ENCODE measurements at places on chromosomes 1 and 21.

GRCh38 chr1:219801156-219801820 is 127.1 kb downstream of the SLC30A10 start:
- no peak for DNase-seq

DNA sequence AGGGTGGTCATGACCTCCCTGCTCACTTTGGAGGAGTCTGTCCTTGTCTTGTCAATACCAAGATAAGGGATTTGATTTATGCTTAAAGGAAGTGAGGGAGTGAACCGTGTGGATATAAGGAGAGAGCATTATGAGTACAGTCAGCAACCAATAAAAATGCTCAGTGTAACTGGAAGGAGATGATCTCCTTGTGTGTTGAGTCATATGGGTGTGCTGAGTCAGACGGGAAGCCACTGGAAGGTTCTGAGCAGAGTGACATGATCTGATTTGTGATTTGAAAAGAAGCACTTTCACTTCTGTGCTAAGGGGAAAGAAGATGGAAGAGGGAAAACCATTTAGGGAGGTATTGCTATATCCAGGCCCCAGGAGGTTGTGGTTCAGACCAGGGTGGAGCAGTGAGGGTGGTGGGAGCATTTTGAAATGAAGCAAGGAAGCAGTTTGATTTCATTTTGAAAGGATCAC is 2.5 kb upstream of the BCL10 start:
- DNase-seq = peak; percentile 89

- DNase-seq = no peak
Measured at GRCh38 chr1:34018285-34018684, 146.7 kb downstream of the CSMD2 start.

DNA sequence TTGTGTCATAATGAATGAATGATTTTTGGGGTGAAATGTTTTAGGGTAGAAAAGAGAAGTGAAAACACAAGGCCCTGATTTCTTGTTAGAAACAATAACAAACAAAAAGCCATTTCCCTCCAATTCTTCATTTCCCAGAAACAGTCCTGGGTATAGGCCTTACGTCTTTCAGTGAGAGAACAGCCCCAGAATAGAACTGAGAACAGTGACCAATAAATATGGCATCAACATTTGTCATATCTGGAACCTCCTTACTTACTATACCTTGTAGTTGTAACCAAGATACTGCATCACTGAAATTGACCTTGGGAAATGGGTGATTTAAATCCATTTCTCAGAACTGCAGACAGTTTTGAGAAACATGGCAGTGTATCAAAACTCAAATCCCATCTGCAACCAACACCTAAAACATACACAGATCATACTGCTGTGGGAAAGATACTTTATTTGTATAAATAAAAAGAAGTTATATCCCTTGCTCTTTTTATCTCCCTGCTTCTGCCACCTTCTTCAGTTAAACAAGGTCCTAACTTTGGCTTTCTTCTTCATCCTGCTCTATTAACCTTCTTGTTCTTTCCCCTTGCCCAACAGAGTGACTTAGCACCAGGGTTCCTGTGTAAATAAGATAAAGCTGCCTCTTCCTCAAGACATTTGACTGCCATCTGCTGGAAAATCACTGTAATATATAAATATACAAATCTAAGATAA is 19.5 kb downstream of the XKR8 start:
- DNase-seq = peak; percentile 62

DNA sequence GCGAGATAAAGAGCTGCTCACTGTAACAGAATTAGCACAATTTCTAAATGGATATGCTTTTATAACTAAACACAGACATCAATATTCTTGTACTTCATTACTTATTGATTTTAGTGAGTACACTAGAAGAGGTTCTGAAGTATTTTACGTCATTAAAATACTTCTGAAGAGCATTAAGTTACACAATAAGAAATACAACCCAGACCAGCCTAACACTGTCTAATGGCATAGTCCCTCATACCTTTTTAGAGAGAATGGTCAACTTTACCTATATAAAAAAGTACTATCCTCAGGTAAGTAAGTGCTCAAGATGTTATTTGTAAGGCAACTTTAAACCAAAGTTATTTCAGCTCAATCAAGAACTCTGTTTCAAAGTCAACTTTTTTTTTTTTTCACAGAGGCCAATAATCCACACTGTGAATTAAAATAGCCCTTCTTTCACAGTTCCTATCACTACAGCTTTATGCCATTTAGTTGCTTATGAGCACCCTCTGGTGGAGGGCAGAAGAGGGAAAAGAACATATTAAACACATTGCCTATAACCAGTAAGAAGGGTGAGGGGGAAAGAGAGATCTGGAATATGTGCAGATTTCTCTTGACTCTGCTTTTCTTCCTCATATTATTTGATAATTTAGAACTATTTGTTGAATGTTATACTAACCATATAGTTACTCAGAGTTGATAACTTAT is 182.1 kb upstream of the DMRTA2 start:
- peak; percentile 21 for DNase-seq
